ENCODE measurements at places on chromosomes 1 and 21.

- DNase-seq = peak; percentile 6
Observed at GRCh38 chr1:227896710-227897655, 50.7 kb downstream of the WNT9A start.

- DNase-seq = no peak
Observed at GRCh38 chr1:76059451-76059850, 15.1 kb upstream of the ST6GALNAC3 start.

GRCh38 chr1:224644553-224645154 lies 28.5 kb downstream of the CNIH3 start:
- DNase-seq = peak; percentile 39

DNA sequence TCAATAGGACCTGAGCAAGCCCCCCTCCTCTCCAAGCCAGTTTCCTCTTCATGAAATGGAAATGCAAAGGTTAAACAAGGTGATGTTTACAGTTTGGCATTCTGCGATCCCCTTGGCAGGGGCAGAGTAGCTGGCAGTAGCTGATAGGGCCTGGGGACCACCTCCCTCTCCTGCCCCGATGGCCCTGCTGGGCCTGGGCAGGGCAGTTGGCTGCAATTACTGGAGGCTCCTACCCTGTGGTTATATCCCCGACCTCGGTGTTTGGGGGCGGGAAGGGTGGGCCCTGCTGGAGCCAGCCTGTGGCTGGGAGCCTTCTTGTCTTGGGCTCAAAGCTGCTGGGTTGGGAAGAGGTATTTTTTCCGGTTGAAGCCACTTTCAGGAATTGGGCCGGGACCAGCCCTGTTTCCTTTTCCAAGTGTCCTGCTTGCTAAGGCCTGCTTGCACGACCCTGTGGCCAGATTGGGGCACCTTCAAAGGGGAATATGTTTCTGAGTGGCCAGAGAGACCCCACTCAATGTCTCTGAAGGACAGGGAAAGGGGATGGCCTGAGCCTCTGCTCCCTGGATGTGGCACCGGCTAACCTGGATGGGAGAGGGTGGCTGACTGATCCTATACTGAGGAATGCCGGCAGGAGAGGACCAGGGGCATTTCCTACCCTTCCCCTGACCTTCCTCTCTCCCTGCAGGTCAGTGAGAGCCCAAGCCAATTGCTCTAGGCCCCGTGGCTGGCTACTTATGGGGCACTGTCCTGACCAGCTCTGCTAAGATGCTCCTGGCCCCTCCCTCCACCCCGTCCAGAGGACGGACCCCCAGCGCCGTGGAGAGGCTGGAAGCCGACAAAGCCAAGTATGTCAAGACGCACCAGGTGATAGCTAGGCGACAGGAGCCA lies 1.9 kb downstream of the FAM110D start:
- no peak for DNase-seq

DNA sequence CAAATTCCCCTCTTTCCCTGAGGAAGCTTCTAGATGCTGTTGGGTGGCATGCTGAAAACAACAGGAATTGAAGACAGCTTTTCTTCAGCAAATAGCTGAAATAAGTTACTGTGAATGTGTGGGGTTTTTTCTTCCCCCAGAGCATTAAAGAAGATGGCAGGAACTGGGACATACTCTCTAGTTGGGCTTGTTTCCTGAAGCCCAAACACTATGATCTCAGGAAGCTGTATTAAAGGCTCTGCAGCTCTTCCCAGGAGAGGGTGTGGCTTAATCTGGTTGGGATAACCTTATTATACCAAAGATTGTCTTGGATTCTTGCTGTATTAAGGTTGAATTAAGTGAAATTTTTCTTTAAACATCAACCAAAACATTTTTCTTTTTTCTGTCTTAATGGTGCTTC lies 64.9 kb upstream of the LMO4 start:
- no peak for DNase-seq

- DNase-seq = no peak
Observed at GRCh38 chr1:232873931-232874330, 68.7 kb downstream of the MAP10 start.

DNA sequence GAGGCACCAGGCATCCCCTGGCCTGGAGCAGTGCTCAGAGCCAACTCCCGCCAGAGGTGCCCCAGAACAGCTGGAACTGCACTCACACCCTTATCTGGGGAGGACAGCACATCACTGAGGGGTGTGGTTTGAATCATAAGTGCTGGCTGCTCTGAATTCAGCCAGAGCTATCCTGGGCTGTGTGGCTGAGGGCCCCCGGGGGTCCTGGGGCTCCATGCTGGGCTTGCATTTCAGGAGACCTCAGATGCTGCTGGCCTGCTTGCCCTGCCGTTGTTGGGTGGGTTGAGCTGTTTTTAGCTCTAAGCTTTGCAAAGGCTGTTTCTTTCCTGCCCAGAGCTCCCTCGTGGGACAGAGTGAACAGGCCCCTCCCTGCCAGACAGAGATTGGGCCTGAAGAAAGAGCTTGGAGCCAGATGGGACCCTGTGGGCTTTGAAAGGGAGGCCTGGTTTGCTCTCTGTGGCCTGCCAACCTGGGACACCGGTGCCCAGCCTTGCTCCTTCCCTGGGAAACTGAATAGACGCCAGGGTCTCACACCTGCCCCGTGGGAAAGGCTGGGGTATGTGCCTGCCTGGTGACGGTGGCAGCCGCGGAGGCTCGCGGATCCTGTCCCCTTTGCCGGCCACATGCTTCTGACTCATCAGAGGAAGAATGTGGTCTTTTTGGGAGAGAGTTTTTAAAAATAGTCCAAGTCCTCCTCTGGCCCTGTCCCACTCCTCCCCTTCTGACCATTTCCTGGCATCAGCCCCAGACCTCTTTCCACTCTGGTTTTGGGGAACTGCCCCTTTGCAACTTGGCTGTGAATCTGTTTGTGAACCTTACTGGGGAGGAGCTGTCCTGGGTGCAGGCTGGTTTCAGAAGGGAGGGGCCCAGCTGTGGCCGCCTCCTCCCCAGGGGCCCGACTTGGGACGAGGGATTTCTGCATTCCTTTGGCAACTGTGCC lies 30.0 kb downstream of the ARHGEF10L start:
- no peak for DNase-seq

DNA sequence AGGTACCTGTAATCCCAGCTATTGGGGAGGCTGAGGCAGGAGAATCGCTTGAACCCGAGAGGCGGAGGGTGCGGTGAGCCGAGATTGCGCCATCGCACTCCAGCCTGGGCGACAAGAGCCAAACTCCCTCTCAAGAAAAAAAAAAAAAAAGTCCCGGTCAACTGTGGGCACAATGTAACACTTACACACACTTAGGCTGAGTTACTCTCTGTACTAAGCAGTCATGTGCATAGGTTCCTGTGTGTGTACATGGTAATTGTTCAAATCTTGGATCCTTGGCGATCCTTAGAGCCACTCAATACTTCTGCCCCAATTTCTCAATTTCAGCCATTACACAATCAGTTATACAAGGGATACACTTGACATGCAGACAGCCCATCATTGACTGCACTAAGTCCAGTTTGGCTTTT lies 11.6 kb downstream of the SDCCAG8 start:
- no peak for DNase-seq

- DNase-seq = no peak
Observed at GRCh38 chr1:10865518-10866320, 69.3 kb upstream of the CASZ1 start.

DNA sequence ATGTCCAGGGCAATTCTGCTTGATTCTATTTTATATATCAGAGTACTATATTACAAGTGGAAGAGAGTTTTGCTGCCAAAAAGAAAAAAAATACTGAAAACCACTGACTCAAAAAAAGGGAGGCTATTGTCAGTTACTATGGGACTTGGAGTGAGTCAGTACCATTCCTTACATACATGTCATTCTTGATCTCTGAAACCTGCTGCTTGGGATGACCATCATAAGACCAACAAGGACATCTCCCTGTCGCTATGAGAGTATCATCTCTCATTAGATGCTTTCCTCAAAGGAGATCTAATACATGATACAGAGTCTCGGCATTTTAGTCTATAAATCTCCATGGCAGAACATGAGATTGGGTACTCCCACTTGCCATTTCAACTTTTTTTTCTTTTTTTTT lies 11.8 kb upstream of the INPP5B start:
- no peak for DNase-seq

DNA sequence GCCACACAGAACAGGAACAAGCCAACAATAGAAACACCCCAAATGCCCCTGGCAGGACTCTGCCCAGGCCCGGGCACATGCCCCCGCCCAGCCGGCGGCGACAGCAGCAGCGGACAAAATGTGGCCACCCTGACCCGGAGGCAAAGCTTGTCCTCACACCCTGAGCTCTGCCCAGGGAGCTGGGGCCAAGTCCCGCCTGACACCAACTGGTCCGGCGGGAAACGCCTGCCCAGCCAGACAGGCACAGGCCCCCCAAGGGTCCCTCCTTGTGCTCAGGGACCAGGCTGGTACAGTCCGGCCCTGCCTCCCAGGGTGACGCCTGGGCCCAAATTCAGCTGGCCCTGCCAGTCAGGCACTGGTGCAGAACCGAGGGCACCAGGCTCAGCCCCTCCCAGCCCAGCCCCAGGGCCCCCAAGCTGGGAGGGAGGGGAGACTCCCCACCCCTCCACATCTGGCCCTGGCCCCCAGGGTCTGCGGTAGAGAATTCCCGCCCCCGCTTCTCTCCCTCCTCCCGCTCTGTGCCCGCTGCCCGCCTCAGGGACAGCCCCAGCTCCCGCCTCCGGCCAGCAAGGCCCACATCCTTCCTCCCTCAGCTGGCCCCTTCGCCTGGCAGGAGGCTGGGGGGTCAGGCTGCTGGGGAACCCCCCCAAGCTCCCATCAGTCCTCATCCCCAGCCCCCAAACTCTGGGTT lies 2.0 kb downstream of the AHDC1 start:
- DNase-seq = no peak

GRCh38 chr1:155892796-155893195 lies 18.4 kb downstream of the RIT1 start:
- no peak for DNase-seq

GRCh38 chr1:85240174-85240601 lies 19.3 kb downstream of the C1orf52 start:
- no peak for DNase-seq

GRCh38 chr1:219900201-219900600 lies 28.2 kb downstream of the SLC30A10 start:
- no peak for DNase-seq

GRCh38 chr1:153881751-153882150 lies 41.0 kb downstream of the GATAD2B start:
- DNase-seq = no peak

DNA sequence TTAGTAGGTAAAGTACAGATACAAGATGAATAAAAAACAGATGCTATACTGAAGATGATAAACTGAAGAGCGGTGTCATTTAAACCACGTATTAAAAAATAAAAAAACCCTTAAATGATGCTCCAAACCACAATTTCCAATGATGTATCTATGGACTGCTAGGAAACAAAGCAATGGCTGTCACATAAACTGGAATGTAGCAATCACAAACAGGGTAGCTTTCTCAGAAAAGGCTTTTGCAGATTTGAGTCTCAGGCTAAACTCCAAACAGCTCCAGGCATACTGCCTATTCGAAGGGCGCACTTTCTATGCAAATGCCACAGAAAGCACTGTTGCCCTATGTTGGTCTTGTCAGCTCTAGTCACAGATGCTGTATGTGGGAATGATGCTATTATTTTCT lies 12.4 kb upstream of the H3-3A start:
- DNase-seq = no peak

DNA sequence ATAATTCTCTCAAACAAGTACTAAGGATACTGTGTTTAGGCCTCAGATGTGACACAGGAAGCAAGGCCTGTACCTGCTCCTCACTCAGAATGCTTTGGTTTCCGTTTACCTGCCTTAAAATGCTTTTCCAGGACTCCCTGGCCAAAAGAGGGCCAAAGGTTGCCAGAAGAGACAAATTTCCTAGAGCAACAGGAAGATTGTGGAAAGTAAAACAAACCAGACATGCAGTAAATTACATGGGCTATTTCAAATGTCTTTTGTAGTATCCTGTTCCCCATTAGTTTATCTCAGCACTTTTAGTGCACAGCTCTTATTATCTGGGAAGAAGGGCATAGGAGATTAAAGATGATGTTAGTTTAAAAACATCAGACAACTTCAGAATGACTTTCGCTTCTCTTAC lies 280.0 kb downstream of the NFIA start:
- DNase-seq = no peak

- DNase-seq = no peak
Observed at GRCh38 chr1:71196685-71197084, 115.8 kb upstream of the ZRANB2 start.

GRCh38 chr1:80894921-80895320 lies 905.8 kb upstream of the ADGRL2 start:
- DNase-seq = no peak

- DNase-seq = no peak
Observed at GRCh38 chr1:28243685-28244311, 7.9 kb downstream of the ATP5IF1 start.

DNA sequence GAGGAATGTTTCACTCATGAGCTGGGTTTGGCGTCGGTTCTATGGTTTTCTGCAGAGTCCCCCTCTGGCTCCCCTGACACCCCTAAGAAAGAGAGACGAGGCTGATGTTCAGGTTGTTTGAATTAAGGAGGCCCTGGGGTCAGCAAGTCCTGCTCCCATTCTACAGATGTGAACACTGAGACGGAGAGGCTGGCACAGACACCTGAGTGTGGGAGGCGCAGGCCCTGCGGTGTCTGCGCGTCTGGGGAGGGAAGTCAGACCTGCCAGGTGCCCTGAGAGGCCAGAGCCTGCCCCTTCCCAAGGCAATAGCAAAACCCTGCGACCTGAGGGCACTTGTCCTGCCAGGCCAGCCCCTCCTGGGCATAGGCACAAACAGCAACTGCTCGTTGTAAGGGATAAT lies 47.7 kb downstream of the MEGF6 start:
- no peak for DNase-seq

- peak; percentile 50 for DNase-seq
Observed at GRCh38 chr1:206050655-206051235, 2.2 kb upstream of the RHEX start.

DNA sequence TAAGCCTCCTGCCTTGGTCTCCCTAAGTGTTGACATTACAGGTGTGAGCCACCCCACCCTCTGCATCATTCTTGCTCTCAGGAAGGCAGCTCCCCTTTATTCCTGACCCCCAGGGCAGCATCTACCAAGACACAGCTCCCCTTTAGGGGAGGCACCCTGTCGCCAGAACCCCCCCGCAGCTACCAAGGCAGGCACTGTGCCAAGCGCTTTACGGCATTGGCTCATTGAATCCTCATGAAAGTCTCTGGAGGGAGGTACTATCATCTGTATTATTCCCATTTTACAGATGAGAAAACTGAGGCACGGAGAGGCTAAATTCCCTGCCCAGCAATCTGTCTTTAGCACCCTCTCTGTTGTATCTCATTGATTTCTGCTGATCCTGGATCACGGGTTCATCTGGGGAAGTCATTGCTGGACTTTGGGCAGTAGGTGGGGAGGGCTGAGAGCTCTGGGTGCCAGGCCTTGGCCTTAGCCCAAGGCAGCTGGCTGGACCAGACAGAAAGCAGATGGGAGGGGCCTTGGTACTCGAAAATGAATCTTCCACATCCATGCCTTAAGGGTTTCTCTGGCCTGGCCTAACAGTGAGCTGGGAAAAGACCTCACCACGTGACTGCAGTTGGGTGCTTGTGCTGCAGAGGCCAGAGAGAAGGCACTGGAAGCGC lies 5.9 kb downstream of the PLOD1 start:
- DNase-seq = no peak

DNA sequence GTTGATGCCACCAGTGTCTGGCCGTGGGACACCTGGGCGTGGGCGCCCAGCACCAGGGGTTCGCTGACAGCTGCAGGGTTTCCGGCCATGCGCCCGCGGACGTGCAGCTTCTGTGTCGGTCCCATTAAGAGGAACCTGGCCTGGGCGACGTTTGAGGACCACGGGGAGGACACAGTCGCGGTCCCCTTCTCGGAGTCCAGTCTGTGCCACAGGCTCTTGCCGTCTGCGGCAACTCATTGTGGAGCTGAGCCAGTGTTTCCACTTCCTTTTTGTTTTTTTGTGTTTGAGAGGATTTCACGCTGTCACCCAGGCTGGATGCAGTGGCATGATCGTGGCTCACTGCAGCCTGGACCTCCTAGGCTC lies 1.6 kb upstream of the C1orf159 start:
- no peak for DNase-seq
